GM04503 (cell line): ENCODE measurements at places on chromosomes 16 and 17.

- no peak for DNase-seq
These were observed 499 bp downstream of the PIP4K2B start for GRCh38 chr17:38798614-38799500.

DNA sequence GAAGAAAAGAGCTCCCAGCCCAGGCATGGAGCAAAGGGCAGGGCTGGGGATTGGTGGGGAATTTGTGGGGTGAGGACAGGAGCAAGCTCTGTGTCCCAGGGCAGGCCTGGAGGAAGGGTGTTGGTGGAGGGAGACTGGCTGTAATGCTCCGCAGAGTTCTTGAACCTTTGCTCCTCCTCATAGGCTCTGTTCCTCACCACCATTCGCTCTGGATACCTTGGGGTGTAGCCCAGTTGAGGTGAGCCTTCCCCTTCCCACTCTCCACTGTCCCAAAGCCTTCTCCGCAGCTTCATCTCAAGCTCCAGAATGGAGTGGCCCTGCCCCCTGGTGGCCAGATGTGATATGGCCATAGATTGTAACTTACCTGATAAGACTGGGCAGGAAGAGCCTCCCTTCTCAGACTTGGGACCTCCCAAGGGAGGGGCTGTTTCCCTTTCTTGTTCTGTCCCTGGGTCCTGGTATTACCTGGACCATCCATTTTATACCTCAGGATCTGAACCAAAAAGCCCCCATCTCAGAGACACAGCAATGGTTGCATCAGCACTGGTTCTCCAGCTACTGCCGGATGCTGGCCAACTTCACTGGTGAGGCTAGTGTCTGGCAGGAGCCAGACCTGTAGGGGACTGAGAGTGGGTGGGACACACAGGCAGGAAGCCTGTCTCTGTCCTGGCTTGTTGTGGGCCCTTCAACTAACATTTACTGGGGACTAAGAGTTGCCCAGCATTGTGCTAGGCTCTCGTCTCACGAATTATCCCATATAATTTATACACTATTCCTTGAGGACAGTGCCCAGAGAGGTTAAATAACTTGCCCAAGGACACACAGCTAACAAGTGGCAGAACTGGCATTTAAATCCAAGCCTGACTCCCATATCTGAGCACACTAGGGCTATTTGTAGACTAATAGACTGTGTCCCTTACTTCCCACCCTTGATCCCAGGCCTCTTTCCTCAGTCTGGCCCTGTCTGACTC lies 19.1 kb upstream of the STAC2 start:
- DNase-seq: no peak

DNA sequence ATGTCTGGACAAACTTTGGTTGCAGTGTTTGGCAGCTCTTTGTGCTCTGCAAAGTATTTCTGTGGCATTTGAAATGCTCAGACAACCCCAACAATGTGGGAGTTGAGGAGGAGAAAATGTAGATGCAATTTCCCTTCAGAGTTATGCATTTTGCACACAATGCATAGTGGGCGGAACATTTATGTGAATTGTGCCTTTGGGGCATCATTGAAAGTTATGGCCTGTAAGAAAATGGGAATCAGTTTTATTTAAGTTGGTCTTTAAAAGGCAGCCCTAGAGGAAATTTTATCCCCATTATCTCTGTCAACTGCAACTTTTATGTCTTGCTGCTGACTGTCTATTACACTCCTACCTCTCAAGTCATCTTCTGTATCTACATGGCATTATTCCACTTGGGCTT lies 176.2 kb downstream of the MAP2K6 start:
- DNase-seq: no peak

DNA sequence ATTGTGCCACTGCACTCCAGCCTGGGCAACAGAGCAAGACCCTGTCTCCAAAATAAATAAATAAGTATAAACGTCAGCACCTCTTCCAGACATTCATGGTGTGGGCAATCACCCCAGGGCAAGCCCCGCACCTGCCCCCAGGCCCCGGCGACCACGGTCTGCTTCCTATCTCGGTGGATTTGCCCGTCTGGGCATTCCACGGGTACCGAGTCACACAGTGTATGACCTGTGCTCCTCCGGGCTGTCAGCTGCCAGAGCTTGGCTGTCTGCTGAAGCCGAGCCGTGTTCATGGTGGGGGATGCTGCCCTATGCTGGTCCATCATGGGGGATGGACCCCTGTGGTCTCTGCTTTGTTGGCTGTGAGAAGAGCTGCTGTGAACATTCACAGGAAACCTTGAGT lies 15.4 kb downstream of the CYBC1 start:
- no peak for DNase-seq

GRCh38 chr17:61928101-61928436 lies 287 bp upstream of the INTS2 start:
- no peak for DNase-seq

DNA sequence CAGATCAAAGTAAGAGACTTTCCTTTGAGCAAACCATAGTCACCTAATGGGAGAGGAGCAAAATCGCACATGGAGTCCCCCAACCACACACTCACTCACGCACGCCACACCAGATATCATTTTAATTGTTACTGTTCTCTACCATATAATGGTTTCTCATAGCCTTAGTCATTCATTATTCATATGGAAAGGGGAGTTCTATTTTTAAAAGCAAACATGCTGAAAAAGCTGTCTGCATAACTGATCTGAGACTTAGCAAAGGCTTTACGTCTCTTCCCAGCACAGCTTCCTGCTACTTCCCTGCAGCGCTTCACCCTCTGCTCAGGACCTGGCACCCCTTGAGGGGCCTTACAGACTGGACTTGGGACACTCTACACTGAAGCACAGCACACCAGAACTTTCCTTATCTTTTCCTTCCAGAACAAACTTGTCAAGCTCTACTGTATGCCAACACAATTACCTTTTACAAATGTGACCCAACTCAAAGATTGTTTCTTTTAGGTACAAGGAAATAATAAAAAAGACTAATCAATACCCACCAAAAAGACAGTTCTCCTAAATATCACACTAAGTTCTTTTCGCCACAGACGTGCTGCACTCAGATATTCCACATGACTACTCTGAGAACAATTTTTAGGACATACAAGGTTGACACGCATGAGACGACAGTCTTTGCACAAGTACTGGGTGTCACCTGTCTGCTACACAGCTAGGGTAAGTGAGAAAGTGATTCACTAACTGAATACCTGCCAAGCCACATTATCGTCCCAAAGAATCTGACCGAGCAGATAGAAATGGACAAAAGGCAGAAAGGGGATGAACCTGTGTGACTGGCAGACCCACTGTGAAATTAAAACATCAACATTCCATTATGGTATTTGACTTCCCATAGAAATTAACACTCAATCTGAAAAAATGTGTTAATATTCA lies 21.5 kb downstream of the SRP68 start:
- DNase-seq: no peak

GRCh38 chr17:27452828-27453227 lies 3.4 kb upstream of the KSR1 start:
- no peak for DNase-seq

DNA sequence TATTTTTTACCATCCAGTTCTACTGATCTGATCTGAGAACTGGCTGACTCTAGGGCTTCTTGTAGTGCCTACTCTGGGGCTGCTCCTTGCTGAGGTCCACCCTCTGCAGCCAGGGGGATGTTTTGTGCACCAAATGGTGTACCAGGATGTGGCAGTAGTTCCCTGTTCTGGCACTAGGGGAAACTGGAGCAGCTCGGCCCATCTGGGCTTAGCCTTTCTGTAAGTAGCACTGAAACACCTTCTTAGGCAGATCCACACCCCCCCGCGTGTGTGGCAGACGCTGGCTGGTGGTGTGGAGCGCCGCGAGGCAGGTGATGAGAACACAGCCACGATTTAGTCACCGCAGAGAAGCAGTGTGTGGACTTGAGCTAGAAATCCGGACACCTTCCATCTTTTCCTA lies 17.0 kb downstream of the DUSP14 start:
- no peak for DNase-seq

GRCh38 chr17:17424552-17424951 lies 52.2 kb upstream of the MED9 start:
- no peak for DNase-seq

DNA sequence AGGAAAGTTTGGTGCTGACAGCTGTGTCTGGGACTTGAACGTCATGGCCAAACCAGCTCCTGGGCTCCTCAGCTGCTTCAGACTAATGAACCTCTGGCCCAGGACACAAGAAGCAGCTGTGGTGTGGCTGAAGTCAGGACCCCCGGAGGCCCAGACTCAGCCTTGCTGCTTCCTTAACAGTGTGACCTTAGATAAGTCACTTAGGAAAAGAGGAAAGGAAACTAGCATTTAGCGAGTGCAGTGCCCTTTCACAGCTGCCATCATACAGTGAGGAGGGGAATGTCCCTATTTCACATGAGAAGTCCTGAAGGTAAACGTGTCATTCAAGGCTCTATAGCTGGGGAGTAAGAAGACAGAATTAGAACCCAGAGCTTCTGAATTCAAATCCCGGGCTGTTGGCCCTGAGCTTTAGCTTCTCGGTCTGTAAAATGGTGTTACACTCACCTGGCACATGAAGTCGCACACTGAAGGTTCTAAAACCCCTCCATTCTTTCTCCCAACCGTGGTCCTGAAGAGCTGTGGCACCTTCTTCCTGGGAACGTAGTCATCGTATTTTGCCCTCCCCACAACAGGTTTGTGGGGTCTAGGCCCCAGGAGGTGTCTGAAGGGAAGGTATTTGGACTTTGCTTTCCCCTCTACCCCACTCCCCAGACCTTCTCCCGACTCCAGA lies 910 bp upstream of the RAMP2 start:
- DNase-seq: no peak

GRCh38 chr17:39045948-39046679 lies 78.9 kb upstream of the FBXO47 start:
- DNase-seq: no peak
